ENCODE measurements at places on chromosomes 5 and 9.

- no peak for DNase-seq
These were observed 101.0 kb upstream of the PIK3R1 start for GRCh38 chr5:68114378-68115040.

GRCh38 chr9:135973277-135974219, 12.4 kb upstream of the UBAC1 start:
- DNase-seq, result no peak

GRCh38 chr9:16622541-16622940, 247.9 kb downstream of the BNC2 start:
- no peak for DNase-seq

- peak; percentile 15 for DNase-seq
These were observed 66.9 kb downstream of the CTSL start for GRCh38 chr9:87792831-87793288.

- no peak for DNase-seq
These were observed 6.8 kb downstream of the CA9 start for GRCh38 chr9:35680331-35681105.

Measured in DMS53 (cell line).